Stimulated activated CD8-positive, alpha-beta memory T cell treated with anti-CD3 and anti-CD28 coated beads, Interleukin-7, amount 100 ng/mL, for 1 hour (primary cell): ENCODE measurements at places on chromosomes 5 and 9.

DNA sequence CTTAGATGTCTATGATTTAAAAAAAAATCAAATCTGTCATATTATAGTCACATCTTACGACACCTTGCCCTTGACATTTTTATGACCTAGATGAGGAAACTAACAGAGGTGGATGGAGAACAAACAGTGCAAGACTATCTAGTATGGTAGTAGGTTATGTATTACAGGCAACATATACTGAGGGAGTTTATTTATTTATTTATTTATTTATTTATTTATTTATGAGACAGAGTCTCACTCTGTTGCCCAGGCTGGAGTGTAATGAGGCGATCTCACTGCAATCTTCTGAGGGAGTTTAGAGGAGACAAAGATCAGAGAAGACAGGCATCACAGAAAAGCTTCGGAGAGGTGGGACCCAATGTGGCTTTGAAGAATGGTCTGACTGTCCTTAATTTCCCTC is 4.5 kb upstream of the PBX3 start:
- DNase-seq = no peak

DNA sequence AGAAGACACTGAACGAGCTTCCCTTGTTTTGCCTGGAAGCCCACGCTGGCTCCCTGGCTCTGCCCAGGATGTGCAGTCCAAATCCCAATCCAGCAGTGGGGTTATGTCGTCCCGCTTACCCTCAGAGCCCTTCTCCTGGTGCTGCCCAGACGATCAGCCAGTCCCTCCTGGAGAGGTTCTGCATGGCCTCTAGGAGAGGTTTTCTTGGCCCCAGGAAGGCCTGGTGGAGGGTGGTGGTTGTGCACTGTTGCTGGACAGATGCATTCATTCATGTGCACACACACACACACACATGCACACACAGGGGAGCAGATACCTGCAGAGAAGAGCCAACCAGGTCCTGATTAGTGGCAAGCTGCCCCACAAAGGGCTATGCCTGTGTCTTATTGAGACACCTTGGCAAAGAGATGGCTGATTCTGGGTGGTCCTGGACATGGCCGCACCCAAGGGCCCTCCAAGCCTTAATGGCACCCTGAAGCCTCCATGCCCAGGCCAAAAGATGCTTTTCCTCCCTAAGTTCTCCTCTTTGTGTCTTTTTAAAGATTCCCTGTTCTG is 10.5 kb upstream of the OLFM1 start:
- DNase-seq = no peak

DNA sequence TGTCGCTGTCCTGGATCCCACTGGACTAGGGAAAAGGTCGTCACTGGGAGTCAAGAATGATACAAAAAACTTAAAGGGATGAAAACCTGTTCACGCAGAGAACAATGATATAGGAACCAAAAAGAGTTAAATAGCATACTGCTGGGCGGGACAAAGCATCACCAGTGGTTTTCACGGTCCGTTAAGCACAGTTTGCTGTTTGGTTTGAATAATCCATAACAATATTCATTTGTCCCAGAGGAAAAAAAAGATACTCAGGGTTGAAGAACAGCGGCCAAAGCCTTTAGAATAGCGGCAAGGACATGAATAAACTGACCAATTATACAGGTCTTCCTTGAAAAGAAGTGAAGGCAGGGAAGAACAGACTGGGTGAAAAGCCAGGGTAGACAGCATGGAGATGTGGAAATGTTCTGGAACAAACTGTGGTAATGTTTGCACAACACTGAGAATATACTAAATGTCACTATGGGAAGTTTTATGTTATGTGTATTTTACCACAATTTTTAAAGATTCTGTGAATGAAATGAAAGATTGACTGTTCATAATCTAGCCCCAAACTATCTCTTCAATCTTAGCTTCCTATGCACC is 60.8 kb downstream of the MTMR12 start:
- no peak for DNase-seq

GRCh38 chr9:5579881-5580280 is 49.0 kb upstream of the RIC1 start:
- DNase-seq = no peak

DNA sequence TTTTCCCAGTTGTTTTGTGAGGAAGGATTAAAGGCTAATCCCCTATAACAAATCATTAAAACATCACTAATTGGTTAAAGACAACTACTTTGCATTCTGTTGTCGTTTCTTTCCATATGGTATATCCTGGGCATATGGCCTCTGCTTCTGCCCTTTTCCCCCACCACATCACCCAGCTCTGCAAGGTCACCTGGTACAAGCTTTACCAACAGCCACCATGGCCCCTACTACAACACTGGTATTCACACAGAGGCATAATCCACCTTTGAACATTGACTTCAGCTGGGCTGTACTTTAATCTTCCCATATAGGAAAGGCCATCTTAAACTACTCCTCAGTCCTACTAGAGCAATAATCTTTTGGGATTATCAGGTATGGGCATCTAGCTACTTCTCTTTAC is 866.1 kb downstream of the TLE4 start:
- no peak for DNase-seq

DNA sequence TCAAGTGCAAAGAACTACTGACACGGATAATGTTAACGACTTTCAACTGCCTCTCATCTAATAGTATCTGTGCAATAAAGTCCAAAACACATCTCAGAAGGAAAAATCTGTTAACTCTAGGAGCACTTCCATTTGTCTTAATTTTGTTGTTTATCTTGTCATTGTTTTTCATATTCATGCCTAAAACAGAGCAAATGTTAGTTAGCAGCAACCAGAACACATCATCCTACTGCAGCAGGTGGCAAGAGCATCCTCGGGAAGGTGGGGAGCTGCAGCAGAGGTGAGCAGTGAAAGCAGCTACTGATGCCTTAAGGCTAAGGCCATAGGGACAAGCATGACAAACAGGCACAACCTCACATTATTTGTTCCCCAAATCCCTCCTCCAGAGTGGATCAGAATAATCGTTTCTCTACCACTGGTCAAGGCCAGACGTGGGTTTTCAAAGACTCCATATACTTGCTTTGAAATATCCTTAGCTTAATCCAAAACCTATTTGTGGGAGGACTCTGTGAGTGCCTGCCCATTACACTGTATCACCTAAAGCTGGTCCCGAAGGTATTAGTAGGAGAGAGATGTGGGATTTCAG is 1.0 kb downstream of the HMGCS1 start:
- DNase-seq = no peak

DNA sequence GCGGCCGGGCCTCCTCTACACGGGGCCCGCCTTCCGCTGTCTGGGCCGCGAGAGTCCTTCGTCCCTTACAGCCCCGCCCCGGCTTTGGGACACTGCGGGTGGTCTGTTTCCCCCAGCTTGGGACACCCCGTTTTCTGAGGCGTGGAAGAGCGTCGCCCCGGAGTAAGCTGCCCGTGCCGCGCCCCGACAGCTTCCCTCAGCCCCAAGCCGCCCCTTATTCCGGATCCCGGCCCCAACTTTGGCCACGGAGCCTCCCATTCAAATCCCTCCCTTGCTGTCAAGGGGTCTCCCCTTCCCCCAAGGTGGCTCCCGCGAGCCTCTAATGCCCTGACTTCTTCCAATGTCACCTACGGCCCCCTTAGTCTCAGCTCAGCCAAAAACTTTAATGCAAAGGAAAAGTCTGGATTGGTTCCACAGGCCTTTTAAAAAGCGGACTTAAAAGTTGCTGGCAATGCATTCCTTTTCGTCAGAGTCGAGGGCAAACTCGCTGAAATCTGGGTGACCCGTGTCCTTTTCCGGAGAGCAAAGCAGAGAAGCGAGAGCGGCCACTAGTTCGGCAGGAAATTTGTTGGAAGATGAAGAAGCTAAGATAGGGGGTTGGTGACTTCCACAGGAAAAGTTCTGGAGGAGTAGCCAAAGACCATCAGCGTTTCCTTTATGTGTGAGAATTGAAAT is 19.8 kb downstream of the EXOSC2 start:
- DNase-seq = no peak

GRCh38 chr5:74432216-74432615 is 208.3 kb downstream of the ENC1 start:
- DNase-seq = no peak

GRCh38 chr5:69468631-69469030 is 24.0 kb upstream of the OCLN start:
- DNase-seq = no peak

DNA sequence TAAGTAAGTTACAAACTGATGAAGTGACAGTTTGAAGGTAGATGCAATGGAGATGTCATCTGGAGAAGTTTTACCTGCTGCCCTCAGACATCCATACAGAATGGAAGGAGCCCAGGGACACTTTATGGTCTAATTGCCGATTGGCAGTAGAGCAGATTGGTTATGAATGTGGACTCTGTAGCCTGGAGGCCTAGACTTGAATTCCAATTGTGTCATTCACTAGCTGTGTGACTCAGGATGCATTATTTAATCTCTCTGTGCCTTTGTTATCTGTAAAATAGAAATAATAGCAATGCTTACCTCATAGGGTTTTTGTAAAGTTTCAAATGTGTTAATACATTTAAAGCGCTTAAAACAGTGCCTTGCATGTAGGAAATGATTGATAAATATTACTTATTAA is 5.2 kb upstream of the TCERG1 start:
- no peak for DNase-seq

DNA sequence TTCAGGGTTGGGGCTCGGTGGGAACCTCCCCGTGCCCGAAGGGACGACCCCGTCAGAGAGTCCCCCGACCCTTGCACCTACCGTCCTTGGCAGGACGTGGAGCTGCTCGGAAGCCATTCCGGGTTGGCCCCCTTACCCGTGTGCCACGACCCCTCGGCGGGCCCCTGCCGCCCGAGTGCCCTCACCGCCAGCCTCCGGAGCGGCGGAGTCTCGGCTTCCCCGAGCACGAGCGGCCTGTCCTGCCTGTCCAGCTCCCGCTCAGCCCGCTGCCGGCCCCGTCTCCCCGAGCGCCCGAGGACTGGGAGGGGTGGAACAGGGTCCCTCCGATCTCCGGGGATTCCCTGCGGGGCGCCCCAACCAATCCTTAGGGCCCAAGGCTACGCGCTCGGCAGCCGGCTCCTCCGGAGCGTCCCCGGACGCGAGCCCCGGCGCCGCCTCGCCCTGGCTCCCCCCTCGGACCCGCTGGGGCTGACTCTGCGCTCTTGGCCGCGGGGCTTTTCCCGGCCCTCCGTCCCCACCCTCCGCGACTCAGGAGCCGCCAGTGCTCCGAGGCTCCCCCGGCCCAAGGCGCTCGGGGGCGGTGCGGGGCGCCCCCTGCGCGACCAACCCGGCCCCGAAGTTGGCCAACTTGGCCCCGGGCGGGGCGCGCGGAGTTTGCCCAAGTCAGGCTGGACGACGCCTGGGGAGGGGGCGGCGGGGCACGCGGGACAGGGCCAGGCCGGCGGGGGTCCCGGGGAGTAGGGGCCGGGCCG is 654 bp downstream of the ADAMTS2 start:
- DNase-seq = no peak

- no peak for DNase-seq
These were observed 55.8 kb upstream of the SHC3 start for GRCh38 chr9:89234205-89235067.

DNA sequence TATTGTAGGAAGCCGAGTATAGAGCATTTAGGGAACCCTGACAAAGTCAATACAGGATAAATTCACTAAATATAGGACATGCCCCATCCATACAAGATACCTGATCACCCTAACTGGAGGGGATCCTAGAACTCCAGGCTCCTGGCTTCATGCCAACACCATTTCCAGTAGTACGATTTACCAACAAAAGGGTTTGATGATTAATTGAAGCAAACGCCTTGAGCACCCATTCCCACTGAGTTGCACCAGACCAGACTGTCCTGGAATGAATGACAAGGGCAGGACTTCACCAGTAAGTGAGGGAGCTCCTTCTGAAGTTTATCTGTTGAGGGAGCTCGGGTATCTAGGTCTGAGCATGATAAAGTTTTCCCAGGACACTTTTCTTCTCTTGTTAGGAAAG is 327.2 kb upstream of the MSX2 start:
- DNase-seq = no peak

GRCh38 chr9:5708414-5708813 is 79.5 kb downstream of the RIC1 start:
- no peak for DNase-seq

DNA sequence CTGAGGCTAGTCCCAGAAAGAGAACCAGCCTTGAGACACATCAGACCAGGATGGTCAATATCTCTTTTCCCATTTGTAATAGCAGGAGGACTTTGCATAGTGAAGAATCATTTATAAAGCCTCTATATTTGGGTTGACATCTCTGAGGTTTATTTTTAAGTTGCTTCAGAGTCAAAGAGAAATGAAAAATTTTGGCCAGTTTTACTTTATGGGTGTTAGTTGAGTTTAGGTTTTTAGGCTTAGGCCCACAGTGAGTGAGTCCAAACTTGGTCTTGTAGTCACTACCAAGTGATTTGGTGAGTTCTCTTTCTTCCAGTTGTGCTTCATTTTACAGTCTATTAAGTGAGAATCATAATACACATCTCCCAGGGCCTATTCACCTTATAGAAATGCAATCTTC is 5.3 kb upstream of the MEF2C start:
- no peak for DNase-seq
